ENCODE measurements at places on chromosomes 5 and 9.

DNA sequence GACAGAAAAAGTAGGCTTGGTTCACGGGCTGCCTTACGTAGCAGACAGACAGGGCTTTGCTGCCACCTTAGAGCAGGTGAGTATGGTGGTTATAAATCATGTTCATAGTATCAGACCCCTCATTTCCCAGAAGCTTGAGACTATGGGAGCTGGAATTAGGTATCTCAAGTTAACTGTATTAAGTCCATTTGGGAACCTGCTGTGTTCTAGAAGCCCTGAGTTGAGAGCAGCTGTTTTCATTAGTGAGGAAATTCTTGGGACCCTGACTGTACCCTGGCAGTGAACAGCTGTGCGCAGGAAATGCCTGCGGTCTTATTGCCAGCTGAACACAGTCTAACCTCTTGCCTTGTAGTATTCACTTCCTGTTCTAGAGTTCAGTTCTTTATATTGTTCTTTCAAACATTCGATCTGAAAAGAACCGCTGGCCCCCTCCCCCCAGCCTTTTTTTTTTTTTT lies 29.8 kb downstream of the UGCG start:
- no peak for DNase-seq

DNA sequence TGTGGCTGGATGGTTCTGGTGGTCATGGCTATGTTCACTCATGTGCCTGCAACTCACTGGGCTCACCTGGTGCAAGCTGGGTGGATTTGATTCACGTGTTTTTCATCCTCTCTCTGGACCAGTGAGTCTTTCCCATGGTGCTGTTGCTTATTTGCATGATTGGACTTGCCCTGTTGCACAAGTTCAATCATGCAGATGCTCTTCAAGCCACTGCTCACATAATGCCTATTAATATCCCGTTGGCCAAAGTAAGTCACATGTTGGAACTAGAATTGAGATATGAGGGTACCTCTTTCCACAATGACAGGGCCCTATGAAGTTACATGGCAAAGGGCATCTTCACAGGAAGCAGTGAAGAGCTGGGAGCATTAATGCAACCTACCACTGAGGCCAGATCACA lies 26.5 kb upstream of the MROH2B start:
- no peak for DNase-seq

GRCh38 chr9:101469026-101469425 lies 33.5 kb upstream of the ALDOB start:
- DNase-seq: no peak

- DNase-seq: no peak
Observed at GRCh38 chr5:157708866-157709265, 22.4 kb upstream of the THG1L start.

GRCh38 chr5:149133795-149134777 lies 7.2 kb upstream of the ABLIM3 start:
- peak; percentile 72 for DNase-seq
